ENCODE measurements at places on chromosomes 1 and 21. TPM values are rescaled to one million over a fixed set of nuclear protein-coding genes. Genes with fewer than 3 reads are reported as not detected.

SPRR1A gene
- 1,843 TPM for total RNA-seq

MASP2 gene
- total RNA-seq: not detected

AJAP1 gene
- 0.44 TPM for total RNA-seq

KIF21B gene
- total RNA-seq: 0.52 TPM

OR6F1 gene
- not detected for total RNA-seq

AMY2A gene
- not detected for total RNA-seq

Measured in esophagus mucosa (tissue), 1 donor.